GM12864 (cell line): ENCODE measurements at places on chromosomes 16 and 17.

DNA sequence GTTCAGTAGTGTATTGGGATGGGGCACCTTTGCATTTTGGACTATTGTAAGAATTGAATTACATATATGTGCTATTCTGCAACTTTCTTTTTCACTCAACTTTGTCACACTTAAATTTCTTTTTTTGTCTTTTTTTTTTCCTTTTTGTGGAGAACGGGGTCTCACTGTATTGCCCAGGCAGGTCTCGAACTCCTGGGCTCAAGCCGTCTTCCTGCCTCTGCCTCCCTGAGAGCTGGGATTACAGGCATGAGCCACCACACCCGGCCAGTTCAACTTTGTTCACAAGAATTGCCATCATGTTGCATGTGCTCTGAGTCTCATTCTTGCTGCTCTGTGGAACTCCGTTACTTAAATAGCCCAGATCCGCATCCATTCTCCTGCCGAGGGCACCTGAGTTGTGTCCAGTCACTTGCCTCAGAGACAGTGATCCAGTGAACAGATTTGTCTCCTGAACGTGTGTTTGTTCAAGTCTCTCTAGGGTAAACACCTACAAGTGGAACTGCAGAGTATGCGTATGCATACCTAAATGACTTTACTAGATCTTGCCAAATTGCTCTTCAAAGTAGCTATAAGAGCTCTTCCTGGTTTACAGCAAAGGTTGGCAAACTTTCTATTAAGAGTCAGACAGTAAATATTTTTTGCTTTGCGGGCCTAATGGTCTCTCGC, 3.4 kb upstream of the SLC38A10 start:
- DNase-seq = no peak

- no peak for DNase-seq
Observed at GRCh38 chr16:87694441-87695125, 71.2 kb downstream of the KLHDC4 start.

DNA sequence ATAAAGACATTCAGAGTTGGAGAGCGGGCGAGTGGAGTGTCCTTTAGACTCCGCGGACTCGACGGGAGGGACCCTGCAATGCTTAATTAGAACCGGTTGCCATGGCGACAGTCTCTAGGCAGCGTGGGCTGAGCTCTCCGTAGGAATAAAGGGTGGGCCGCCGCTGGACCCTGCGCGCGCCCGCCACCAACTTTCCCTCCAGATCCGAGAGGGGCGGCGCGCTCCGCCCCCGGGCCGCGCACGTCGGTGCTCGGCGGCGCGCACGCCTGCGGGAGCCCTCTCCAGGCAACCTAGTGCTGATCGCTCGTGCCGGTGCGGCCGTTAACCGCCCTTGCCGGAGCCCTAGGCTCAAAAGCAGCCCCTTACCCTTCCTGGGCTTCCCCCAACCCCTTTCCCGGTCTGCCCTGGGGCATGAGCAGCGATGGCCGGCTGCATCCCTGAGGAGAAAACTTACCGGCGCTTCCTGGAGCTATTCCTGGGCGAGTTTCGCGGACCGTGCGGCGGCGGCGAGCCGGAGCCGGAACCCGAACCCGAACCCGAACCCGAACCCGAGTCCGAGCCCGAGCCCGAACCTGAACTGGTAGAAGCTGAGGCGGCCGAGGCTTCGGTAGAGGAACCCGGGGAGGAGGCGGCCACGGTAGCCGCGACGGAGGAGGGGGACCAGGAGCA, at the start of gene PPM1E:
Gene PPM1E (plus strand): TSS at position 278 of the 669 bp plus-strand sequence.
- no peak for DNase-seq

DNA sequence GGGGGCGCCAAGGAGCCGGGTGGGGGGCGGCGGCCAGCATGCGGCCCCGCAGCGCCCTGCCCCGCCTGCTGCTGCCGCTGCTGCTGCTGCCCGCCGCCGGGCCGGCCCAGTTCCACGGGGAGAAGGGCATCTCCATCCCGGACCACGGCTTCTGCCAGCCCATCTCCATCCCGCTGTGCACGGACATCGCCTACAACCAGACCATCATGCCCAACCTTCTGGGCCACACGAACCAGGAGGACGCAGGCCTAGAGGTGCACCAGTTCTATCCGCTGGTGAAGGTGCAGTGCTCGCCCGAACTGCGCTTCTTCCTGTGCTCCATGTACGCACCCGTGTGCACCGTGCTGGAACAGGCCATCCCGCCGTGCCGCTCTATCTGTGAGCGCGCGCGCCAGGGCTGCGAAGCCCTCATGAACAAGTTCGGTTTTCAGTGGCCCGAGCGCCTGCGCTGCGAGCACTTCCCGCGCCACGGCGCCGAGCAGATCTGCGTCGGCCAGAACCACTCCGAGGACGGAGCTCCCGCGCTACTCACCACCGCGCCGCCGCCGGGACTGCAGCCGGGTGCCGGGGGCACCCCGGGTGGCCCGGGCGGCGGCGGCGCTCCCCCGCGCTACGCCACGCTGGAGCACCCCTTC, 484 bp downstream of the FZD2 start:
- DNase-seq = no peak

GRCh38 chr16:85090873-85091521, 21.3 kb downstream of the CIBAR2 start:
- DNase-seq = no peak

- DNase-seq = no peak
Observed at GRCh38 chr16:25151996-25152395, 40.5 kb downstream of the LCMT1 start.

DNA sequence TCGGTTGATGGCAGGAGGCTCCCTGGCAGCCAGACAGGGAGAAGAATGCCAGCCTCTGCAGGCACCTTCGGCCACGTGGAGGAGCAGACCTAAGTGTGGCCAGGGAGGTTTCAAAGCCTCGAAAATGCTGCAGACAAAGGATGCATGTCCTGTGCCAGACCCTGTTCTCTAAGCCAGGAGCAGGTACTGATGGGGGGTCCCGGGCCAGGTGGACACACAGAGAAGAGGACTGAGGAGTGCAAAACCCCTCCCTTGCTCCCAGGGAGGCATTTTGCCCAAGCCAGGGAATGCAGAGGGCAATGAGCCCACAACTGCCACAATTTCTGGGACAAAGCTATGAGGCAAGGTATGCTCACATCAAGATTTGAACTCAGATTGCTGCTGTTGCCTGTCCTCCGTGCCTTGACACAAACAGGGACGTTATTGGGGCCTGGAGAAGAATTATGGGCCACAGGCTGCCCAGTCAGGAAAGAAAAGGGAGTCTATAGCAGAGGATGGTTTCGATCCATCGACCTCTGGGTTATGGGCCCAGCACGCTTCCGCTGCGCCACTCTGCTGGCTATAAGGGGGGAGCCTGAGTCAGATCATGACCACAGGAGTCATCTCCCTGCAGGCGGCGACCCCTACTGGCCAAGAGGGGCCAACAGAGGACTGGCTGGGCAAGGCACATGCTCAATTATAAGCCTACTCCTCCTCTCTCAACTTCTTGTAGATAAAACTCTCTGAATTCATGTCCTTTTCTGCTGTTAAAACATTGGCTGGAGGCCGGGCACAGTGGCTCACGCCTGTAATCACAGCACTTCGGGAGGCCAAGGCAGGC, 25.1 kb upstream of the FOXK2 start:
- DNase-seq = peak; percentile 92
